ENCODE measurements at places on chromosomes 2 and 18.

DNA sequence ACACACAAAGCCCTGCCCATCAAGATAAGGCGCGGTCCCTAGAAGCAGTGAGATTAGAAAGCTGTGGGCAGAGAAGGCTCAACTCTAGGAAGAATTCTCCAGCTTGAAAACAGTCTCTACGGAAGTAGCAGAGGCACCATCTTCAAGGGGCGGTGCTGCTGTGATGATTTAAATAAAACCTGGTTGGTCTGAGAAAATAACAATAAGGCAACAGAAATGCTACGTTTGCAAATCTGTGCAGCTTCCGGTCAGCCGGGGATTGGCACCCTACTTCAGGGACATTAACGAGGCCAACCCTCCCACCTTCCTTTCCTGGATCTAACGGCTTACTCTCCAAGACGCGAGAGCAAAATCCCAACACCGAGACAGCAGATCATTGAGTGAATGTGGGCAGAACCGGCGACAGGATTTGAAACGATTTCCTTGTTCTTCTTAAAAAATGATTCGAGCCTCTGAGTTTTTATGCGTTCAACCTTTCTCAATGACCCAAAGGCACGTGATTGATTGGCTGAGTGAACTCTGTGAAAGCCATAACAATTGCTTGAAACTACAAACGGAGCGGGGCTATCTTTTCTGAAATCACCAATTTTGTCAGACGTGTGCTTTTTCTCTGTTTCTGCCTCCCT is 93.7 kb upstream of the ZNF516 start:
- DNase-seq, result no peak

DNA sequence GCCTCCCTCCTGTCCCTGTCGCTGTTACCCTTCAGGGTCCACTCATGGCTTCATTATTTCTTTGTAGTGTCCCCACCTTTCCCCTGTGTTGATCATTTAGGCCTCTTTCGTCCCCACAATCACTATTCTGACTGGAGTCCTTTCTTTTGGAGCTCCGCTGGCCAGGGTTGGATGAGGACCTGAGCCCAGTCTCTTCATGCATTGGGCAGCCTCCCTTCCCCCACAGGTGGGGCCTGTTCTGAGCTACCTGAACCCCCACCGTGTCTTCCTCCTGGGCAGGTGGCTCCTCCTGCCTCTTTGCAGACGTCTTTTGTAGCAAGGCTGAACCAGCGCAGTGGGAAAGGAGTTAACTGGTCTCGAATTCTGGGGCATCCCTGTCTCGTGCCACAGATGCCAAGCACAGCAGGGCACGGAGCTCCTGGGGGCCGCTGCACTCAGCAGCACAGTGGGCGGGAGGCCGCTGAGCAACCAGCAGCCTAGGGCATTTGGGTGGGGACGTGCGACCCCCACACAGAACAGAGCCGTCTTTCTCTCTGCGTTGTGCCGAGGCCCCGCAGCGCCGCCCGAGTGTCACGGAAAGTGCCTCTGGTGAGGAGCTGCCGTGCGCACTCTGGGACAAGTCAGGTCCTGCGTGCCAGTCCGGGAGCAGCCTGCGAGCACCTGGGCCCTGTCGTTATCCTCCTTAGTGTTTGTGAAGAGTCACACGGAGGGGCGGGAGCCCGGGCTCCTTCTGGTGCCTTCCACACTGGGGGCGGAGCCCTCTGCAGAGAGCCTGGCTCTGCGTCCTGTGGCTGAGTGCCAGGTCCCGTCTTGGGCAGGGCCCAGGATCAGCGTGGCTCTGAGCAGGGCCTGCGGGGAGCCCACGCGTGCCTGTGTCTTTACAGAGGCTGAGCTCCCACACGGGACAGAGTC is 130.1 kb downstream of the NFATC1 start:
- DNase-seq, result peak; percentile 7

DNA sequence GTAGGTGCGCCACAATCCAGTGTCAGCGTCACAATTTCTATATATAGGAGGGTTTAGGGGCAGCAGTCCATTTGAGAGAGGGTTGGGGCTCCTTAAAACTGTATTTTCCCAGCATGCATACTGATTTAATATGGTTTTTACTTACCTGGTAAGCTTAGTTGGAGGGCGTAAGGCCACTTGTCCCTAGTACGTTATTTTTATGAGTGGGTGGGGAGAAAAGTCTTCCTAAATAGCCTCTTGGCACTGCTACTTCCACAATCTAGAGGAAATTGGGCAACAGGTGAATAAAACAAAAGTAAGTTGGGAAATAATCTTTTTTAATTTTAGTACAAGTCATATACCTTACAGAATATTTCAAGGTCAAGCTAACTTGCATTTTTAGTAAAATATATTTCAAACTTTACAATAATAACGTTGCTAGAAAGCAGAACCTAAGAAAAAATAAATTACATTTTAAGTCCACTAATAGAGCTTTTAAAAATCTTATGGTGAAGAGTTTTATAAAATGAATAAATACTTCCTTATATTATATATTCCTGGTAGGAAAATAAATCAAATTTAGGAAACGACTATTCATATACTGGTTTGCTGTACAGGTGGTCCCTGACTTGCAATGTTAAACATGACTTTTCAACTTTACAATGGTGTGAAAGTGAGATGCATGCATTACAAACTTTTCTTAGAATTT is 20.9 kb downstream of the DHRS9 start:
- DNase-seq, result no peak

GRCh38 chr2:82793711-82794435 is 1665.2 kb downstream of the SUCLG1 start:
- DNase-seq, result no peak

GRCh38 chr2:203591642-203592041 is 56.5 kb upstream of the RAPH1 start:
- no peak for DNase-seq

GRCh38 chr2:145674705-145675104 is 1154.8 kb upstream of the ZEB2 start:
- no peak for DNase-seq

- no peak for DNase-seq
Observed at GRCh38 chr2:176145085-176145969, 6.0 kb upstream of the HOXD4 start.

GRCh38 chr2:152479282-152479681 is 144.3 kb downstream of the FMNL2 start:
- no peak for DNase-seq

- no peak for DNase-seq
Observed at GRCh38 chr2:231600619-231601355, 8.1 kb downstream of the TEX44 start.

- DNase-seq, result no peak
Observed at GRCh38 chr2:43025709-43026295, 200.6 kb downstream of the ZFP36L2 start.

- DNase-seq, result no peak
Observed at GRCh38 chr18:2990956-2991640, 21.8 kb downstream of the LPIN2 start.

DNA sequence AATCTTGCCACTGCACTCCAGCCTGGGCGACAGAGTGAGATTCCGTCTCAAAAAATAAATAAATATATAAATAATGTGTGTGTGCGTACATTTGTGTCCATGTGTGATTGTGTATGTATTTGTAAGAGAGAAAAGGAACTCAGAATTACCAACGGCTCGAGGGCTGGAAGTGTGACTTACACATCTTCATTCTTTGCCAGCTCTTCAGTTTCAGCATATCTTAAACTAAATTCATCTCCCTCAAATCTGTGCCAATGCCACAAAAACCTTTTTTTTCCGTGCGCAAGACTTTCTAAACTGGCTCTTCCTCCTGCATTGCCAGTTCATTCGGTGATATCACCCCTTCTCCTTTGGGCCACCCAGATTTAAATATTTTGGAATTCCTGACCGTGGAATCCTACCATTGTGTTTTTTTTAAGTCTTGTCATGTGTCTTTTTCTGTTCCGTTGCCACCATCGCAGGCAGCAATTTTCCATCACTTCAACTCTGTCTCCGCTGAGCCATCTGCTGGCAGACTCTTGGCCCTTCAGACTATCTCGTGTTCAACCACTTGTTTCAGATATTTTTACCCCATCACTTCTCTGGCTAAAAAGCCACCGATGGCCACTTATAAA is 77.0 kb upstream of the ZNF532 start:
- no peak for DNase-seq

DNA sequence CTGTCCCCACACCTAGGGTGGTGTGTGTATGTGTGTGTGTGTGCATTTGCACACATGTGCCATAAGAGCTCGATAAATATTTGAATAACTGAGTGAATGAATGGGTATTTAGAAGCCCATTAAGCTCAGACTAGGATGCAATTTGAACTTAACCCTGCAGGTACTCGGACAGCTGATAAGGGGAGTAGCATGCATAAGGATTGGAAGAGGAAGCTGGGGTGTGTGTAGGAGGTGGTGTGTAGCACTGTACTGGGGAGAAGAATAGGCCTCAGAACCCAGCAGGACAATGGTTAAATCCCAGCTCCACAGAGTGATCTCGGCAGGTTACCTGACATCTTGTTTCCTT is 1.8 kb upstream of the KCNF1 start:
- DNase-seq, result no peak

DNA sequence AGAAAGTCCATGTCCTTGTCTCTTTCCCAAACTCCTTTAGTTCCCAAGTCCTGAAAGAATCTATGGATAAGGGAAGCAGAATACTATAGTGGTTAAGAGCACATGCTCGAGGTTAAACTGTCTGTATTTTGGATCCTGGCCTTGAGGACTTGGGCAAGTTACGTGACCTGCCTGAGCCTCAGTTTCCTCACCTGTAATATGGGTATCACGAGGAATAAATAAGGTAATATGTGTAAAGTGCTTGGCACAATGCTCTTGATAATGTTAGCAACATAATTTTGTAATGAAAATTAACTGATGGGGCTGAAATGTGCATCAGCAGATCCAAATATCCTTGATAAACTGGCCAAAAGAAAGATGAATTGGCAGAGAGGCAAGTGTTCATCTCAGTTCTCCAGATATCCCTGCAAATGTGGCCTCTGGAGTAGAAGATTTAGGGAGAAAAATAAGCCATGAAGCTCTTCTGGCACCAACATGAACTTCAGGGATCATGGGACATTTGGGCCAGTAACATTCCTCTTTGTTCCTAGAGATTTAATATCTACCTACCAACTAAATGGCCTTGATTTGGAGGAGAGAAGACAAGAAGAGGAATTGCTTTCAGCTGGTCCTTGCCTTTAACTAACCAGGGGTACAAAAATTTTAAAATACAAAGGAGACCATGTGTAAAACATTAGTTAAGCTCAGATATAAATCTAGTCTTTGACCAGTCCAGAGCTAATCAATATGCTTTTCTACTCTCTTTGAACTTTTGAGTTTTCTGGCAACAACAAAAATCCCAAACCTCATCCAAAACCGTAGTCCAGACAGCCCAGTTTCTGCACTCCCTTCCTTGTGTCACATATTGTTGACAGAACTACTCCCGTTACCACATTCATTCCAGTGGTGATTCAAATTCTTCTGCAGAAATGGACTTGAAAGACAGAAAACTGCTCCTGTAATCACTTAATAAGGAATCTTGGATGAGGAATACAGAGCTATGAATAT is 52.7 kb upstream of the EML4 start:
- no peak for DNase-seq

DNA sequence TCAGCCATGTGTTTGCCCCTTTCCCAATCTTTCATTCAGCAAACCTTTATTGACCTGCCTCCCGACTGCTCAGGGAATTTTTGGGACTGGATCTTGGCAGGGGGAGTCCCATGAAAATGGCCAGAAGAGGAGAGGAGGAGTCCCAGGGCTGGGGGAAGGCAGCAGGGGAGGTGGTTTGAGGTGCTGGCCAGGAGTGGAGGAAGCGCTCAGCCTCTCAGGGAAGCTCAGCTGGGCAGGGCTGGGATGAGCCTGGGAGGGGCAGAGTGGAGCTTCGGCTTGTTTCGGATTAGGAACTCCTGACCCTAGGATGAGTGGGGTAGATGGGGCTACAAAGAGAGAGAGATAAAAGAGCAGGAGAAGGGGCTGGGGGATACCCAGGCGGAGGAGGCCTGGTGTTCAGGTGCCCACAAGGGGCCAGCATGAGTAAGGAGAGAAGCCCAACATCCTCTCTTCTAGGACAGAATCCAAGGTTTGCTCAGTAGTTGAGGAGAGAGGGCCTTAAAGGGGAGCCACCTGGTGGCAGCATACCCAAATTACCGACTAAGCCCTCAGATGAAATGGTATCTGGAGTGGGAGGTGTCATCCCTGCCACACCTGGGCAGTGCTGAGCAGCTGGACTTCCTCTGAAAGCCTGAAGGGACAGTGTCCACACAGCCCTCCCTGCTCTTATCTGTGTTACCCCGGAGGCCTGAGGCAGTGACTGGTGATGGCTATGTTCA is 91.1 kb downstream of the INHBB start:
- no peak for DNase-seq

- no peak for DNase-seq
Observed at GRCh38 chr2:161141033-161141432, 19.2 kb upstream of the TANK start.

DNA sequence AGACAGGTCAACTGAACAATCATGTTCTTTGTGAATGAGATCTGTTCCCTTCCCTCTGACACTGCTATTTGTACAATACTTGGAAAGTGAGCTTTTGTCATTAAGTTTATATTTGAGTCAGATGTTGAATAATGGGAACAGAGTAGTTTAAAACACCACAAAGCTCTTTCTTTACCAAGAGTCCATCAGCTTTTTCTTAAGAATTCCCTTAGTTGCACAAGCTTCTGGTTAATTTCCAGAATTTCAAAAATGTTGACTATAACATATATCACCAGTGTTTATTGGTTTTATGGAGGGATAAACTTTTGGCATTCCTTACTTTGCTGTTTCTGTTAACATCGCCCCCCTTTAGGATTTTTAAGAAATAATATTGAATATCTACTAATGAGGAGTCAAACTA is 403.7 kb downstream of the CCDC85A start:
- no peak for DNase-seq

DNA sequence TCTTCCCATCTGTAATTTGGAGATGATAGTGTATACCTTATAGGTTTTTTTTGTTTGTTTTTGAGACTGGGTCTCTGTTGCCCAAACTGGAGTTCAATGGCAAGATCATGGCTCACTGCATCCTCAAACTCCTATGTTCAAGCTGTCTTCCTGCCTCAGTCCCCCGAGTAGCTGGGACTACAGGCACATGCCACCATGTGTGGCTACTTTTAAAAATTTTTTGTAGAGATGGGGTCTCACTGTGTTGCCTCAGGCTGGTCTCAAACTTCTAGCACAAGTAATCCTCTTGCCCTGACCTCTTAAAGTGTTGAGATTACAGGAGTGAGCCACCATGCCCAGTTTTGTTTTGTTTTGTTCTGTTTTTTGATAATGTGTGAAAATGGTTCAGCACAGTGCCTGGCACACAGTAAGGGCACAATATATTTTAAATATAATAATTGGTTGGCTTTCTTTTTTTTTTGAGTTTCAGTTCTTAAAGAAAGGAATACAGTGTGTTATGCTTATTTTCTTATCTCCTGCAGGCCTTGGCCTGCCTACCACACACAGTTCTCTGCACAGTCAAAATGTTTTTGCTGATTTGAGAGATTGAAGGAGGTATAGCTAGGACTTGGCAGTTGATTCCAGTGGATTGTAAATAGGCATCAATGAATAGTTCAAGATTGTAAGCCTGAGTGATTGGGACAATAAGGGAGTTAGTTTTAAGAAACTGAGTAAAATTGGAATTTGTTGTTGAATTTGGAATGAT is 6.1 kb downstream of the ACTR3 start:
- no peak for DNase-seq

GRCh38 chr2:15053542-15053941 is 421.0 kb downstream of the LRATD1 start:
- no peak for DNase-seq
